ENCODE measurements at places on chromosomes 13 and 19.

DNA sequence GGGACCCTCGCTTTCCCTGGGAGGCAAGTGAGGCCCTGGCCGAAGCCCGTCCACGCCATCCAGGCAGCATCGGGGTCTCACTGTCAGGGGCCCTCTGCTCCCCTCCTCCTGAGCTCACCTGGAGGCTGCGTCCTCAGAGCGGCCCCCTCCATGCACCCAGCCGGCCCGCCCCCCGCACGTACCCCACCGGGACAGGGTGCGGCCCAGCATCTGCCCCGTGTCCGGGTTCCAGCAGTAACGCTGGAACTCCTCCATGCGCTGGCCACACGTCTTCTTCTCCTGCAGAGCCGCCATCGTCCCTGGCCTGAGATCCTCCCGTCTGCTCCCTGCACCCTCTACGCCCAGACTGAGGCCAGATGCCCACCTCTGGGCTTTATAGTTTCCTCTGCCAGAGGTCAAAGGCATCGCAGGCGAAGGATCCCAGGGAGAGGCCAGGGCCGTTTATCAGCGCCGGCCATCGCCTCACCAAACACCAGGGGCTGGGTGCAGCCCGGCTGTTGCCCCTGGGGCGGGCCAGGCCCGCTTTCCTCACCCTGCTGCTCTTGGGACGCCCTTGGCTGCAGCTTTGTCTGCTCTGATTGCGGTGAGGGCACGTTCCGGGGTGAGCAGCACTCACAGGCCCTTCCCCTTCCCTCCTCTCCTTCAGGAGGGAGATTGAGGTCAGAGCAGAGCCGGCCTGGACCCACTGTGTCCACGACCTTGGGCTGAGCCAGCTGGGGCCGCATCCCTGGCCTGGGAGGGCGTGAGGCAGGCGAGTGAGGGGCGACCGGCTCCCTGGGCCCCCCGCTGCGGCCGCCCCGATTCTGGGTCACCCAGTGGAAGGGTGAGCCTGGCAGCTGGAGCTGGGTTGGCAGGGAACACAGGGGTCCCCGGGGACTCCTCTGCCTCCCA lies at the start of gene ATP4B:
TSS of gene ATP4B (minus strand) at position 348 of the 891 bp plus-strand sequence. CDS start at position 294, 54 bp downstream.
- no peak for DNase-seq

- DNase-seq = no peak
These were observed 648.3 kb upstream of the ARGLU1 start for GRCh38 chr13:107216046-107216755.

DNA sequence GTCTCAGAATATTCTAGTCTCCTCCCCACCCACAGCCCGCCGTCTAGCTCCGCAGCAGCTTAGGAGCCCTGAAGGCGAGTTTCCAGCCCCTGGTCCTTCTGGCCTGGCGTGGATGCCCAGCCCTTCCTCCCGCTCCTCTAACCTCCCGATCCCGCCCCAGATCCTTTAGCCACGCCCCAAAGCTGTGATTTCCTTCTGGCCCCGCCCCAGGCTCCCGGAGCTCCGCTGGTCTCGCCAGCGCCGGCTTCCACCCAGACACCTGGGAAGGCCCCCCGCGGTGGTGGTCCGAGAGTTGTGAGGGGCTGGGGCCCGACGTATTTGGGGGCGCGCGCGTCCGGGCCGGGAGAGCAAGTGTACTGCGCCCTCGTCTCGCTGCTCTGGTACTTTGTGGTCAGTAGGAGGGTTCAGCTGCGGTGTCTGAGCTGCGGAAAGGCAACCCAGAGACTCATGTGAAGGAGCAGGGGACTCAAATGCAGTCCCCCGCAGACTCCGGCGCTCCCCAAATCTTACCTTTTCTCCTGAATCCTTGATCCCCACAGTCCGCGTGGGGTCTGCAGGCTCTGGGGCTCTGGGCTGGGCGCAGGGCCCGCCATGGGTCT lies at the start of gene CGB7:
TSS of gene CGB7 (minus strand) at position 114 of the 599 bp plus-strand sequence. CDS start 2,374 bp downstream, outside the sequence.
- DNase-seq = no peak

DNA sequence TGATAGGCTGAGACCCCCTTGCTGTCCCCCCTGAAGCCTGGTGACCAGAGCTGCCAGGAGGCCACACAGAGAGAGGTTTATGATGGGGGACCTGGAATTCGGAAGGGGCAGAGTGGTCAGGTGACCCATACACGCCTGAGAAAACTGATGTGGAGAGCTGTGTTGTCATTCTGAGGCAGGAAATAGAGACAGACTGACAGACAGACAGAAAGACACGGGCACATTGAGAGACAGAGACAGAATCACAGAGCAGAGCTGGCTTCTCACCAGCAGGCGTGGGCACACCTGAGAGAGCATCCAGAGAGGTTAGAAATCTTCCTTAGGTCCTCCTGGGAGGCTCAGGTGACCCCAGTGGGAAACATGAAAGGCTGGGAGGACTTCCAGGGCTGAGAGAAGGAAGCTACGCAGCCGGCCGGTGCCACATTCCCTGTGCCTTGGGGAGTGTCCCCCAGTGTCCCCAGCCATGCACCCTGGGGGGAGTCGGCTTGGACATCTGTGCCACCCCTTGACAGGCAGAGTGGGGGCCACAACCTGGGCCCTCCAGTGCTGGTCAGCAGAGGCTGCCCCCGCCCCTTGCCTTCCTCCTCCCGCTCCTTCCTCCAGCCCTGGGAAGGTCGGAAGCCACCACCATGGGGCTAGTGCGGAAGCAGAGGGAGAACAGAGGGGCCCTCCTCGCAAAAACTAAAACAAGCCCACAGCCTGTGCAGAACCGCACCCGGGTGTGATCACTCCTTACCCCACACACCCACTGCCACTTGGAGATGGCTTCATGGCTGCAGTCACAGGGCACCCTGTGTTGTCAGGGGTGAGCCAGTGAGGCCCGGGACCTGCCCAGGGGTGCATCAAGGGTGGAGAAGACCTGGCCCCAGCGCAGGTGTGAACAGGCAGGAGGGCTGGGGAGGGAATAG lies 2.2 kb downstream of the FFAR1 start:
- no peak for DNase-seq

DNA sequence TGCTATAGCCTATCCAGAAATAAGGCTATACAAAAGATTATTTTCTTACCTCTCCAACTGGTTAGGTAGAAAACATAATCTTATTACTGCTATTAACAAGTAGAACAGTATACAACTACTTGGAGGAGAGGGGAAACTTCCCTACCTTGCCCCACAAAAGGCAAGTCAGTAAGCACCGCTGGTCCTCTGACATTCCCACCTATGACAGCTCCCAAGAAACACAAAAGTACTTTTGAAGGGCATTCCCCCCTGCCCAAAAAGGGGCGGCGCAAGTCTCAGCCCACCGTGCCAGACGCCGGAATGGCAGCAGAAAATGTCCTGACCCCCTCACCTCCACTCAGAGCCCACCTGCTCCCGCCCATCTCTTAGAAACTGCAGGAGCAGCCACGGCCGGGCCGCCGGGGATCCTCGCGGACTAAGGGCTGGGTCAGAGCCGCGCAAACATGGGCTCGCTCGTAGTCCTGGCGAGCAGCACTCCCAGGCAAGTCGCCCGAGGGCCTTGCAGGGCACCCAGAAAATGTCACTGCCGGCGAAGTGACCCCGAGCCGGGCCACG lies 437 bp downstream of the SUCLA2 start:
- no peak for DNase-seq

GRCh38 chr13:111326981-111327642 lies 6.7 kb downstream of the TEX29 start:
- DNase-seq = no peak

GRCh38 chr13:31248965-31249539 lies 49.3 kb downstream of the B3GLCT start:
- DNase-seq = no peak

DNA sequence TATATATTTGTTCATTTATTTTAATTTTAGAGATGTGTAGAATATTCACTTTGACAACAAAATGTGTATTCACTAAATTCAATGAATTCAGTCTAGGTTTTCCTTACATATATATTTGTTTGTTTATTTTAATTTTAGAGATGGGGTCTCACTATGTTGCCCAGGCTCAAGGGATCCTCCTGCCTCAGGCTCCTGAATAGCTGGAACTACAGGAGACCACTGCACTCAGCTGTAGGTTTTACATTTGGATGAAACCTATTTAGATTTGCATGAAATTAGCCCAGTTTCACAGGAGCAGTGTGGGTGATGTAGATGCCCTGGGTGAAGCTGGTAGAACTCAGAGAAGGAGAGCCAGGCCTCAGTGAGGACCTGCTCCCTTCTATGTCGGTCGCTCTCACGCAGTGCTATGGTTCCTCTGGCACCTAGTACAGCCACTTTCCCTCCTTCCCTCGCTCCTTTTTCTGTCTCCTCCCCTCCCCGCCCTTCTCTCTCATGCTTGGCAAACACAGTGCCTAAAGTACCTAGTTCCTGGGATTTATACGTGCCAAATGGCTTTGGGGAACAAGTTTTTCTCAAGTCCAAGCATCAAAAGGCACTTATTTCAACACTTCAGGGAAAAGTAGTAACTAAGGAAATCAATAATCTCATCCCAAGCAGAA lies 14.7 kb upstream of the HMGB1 start:
- no peak for DNase-seq

DNA sequence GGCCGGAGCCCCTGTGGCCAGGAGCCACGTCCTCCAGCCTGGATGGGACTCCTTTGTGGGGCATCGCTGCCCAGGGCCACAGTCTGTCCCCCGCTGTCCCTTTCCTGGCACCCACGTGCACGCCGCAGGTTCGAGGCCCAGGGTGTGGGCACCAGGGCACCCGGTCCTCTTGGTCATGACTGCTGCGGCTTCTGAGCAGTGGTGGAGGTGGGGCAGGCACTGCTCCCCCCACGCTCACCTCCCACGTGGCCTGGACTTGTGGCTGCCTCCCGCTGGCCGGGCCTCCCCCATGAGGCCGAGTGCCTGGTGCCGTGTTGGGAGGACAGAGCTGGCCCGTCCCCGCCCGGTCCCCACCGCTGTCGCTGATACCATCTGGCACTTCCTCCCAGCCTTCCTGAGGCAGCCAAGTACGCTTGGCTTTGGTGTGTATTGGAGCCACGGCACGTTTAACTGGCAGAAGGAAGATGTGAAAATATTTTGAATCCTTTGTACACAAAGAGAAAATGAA lies 12.8 kb downstream of the SPPL2B start:
- DNase-seq = no peak

GRCh38 chr13:31870511-31870910 lies 131.2 kb downstream of the RXFP2 start:
- no peak for DNase-seq

DNA sequence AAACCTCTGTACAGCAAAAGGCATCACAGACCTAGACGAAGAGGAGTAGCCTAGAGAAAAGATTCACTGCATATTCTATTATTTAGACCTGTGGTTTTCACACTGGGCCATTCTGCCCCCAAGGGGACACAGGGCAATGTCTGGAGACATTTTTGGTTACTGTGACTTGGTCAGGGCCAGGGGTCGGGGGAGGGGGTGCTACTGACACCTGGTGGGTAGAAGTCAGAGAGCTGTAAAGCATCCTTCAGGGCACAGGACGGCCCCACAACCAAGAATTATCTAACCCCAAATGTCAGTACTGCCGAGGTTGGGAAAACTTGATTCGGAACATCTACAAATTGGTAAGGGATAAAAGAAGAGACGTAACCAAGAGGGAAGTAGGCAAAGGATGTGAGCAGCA lies 11.3 kb downstream of the ELAVL1 start:
- DNase-seq = no peak

GRCh38 chr13:23655321-23655720 lies 85.1 kb downstream of the TNFRSF19 start:
- DNase-seq = no peak

DNA sequence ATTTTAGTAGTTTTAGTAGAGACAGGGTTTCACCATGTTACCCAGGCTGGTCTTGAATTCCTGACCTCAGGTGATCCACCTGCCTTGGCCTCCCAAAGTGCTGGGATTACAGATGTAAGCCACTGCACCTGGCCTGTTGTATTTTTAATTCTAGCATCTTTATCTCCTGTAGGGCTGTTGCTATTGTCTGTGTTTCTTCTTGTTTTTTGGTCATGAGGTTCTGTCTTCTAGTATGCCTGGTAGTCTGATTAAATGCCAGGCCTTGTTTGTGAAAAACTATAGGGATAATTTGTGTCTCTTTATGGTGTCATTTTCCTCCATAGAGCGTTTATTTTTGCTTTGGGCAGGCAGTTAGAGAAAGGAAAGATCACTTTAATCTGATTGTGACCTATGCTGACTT lies 3.1 kb downstream of the ARHGEF18 start:
- DNase-seq = no peak

DNA sequence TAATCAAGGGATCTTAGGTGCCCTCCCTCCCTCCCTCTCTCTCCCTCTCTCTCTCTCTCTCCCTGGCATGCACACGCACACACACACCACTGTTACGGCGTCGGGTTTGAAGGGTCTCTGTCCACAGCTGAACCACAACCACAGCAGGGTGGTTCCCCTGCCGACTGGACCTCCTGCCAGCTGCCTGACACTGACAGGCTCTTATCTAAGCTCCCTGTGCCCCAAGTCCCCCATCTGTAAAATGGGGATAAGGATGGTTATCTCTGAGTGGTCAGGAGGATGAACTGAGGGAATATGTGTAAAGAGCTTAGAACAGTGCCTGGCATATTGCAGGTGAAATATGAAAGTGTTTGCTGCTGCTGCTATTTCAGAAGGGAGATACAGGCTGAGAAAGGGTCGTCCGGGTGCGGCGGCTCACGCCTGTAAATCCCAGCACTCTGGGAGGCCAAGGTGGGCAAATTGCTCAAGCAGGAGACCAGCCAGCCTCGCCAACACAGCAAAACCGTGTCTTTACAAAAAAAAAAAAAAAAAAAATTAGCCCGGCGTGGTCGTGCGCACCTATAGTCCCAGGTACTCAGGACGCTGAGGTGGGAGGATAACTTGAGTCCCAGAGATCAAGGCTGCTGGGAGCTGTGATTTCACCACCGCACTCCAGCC lies 852 bp upstream of the SHISA7 start:
- DNase-seq = no peak

GRCh38 chr19:10091895-10092641 lies 6.0 kb downstream of the SHFL start:
- DNase-seq = no peak

GRCh38 chr13:86572115-86572514 lies 772.9 kb upstream of the SLITRK6 start:
- DNase-seq = no peak

- no peak for DNase-seq
These were observed 142.6 kb downstream of the PCDH9 start for GRCh38 chr13:67087527-67087926.

- DNase-seq = peak; percentile 60
These were observed at the start of gene IZUMO1 for GRCh38 chr19:48746738-48747575. Gene IZUMO1 (minus strand): TSS chr19:48746909. CDS start chr19:48745859, 1,050 bp downstream.

DNA sequence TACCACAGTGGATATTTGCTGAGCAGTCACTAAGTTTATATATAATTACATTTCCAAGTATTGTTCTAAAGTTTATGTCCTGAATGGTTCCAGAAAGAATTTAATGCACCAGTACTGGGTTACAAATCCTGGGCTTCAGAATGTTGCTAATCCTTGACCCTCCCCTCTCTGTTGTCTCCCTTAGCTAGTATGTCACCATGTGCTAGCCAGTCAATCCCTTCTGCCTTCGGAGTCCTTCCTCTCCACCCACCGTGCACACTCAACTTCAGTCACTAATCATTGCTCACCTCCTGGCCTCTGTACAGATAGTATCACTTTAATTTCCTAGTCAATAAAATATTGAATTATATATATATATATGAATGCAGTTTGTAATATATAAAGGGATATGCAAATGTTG lies 7.5 kb downstream of the FAM124A start:
- DNase-seq = no peak

- no peak for DNase-seq
These were observed 120.6 kb upstream of the IRS2 start for GRCh38 chr13:109906976-109907375.

GRCh38 chr13:33870046-33870668 lies 52.2 kb downstream of the RFC3 start:
- no peak for DNase-seq

Measured in skeletal muscle cell (primary cell).